ENCODE measurements at places on chromosomes 2 and 18. TPM values are rescaled to one million over a fixed set of nuclear protein-coding genes. Genes with fewer than 3 reads are reported as not detected.

DNA sequence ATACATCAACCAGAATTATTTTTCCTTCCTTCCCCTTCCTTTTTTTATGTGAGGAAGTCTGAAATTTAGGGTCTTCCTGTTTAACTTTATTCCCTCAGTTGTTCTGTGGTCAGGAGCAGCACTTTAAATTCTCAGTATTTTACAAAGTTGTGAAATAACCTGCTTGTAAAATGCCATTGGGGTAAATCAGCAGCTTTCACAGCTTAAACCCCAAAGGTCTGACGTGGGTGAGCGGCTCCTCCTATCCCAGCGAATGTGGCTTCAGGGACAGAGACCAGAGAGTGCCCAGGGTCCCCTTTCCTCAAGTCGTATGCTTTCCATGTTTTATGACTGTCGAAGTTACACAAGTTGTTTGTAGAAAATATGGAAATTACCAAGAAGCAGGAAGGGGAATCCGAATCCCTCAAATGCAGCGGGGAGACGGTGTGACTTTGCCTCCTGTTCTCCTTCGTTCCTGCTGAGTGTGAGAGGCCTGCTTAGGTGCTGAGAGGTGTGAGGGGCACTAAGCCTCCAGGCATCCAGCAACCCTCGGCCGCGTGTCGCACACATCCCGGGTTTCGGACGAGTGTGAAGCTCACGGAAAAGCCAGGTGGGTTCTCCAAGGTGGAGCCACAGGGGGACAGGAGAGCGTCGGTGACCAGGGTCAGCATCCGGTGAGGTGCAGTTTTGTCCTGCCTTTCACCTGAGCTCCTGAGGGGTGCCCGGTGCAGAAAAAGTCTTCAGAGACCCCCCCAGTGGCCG, 10.8 kb upstream of the KCNG2 start:
- no peaks in the 10 kb centered on the region for H3K36me3 ChIP-seq
- H3K4me1 ChIP-seq: no peaks in the 10 kb centered on the region
- H3K27ac ChIP-seq: no peak overlapping the region
- no peak overlapping the region for H3K4me3 ChIP-seq
- no peak for DNase-seq

DNA sequence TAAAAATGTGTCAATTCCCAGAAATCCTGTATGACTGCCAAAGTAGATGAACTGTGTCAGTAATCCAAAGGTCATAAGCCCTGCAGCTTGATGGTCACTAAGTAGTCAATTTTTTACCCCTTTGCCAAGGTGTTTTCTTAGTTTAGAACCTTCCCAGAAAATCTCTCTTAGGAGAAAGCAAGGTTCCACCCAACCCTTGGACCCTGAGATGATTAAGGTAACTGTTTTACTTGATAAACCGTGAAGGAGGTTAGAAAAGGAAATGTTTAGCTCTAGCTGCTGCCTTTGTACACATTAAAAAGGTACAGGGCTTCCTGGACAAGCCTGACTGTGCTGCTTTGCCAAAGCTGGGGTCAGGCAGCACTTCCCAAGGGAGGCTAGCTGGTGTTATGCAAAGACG, 24.4 kb upstream of the LRP2 start:
- H3K27me3 ChIP-seq: no peaks in the 10 kb centered on the region
- H3K27ac ChIP-seq: no peak overlapping the region
- H3K4me3 ChIP-seq: no peak overlapping the region
- no peaks in the 10 kb centered on the region for H3K4me1 ChIP-seq
- DNase-seq: no peak

DNA sequence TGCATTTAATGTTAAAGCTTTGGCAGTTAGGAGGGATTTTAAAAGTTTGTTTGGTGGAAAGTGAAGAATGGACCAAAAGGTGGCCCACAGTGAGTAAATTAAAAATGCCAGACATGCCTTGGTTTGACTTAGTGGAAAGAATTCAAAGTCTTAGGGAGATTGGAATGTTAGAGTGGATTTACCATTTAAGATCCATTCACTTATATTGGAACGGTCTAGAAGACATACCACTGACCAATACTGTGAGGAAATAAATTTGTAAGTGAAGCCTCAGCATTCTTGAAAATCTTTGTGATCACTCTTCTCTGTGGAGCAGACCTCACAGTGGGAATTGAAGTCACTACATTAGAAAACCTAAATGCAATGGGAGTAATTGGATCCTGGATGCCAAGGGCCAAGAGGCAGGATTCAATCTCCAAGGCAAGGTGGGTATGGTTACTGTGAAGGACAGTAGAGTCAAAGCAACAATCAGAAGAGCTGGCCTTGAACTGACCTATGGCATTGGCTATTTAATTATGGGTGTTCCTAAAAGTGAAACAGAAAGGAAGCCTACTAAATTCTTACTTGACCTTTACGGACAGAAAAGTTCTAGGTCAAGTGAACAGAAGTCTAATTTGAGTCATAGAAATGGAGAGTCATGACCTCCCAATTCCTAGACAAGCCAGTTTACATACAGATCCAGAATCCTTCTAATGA, 40.2 kb upstream of the VRK2 start:
- no peaks in the 10 kb centered on the region for H3K27me3 ChIP-seq
- no peak overlapping the region for H3K4me3 ChIP-seq
- no peaks in the 10 kb centered on the region for H3K4me1 ChIP-seq
- no peak overlapping the region for H3K27ac ChIP-seq
- DNase-seq: no peak

- H3K27me3 ChIP-seq: no peaks in the 10 kb centered on the region
- peaks cover 22% of the 10 kb centered on the region for H3K4me1 ChIP-seq
- no peak for DNase-seq
- H3K27ac ChIP-seq: no peak overlapping the region
- H3K4me3 ChIP-seq: no peak overlapping the region
Observed at GRCh38 chr2:231102772-231103171, 22.1 kb downstream of the HTR2B start.

- no peaks in the 10 kb centered on the region for H3K36me3 ChIP-seq
- peaks cover 93% of the 10 kb centered on the region for H3K4me1 ChIP-seq
- H3K27ac ChIP-seq: peak overlapping the region; percentile 93
- H3K4me3 ChIP-seq: peak overlapping the region; percentile 18
- DNase-seq: no peak
Observed at GRCh38 chr2:187543488-187543887, 10.7 kb downstream of the TFPI start.

Gene AQP12B
- not detected for total RNA-seq

Gene SFTPB
- 13.3 TPM for total RNA-seq

Gene IL18R1
- total RNA-seq: 1.5 TPM
